CD4-positive, CD25-positive, alpha-beta regulatory T cell (primary cell): ENCODE measurements at places on chromosomes 7 and 10. TPM values are rescaled to one million over a fixed set of nuclear protein-coding genes. Genes with fewer than 3 reads are reported as not detected.

The HOXA1 gene
- 1.4 TPM for total RNA-seq

DNA sequence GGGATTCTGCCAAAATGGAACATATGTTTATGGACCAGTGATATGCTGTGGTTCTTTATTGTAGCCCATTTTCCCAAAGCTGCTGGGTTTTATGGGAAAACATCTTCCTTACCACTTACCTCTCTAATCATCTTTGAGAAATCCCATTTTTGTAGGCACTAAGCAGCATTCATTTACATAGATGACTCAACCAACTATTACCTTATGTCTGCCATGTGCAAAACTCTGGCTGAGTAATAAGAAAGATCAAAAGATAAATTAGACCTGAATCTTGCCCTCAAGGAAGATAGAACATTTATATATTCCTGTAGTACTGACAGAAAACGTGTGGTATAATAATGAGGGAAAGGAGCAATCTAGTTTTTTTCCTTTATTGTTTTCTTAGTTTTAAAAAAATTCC, 24.3 kb downstream of the CBLL1 start:
- H3K27me3 ChIP-seq: no peaks in the 10 kb centered on the region
- no peaks in the 10 kb centered on the region for H3K36me3 ChIP-seq
- no peak overlapping the region for H3K27ac ChIP-seq
- H3K4me1 ChIP-seq: peaks cover 4% of the 10 kb centered on the region
- no peak overlapping the region for H3K4me3 ChIP-seq

DNA sequence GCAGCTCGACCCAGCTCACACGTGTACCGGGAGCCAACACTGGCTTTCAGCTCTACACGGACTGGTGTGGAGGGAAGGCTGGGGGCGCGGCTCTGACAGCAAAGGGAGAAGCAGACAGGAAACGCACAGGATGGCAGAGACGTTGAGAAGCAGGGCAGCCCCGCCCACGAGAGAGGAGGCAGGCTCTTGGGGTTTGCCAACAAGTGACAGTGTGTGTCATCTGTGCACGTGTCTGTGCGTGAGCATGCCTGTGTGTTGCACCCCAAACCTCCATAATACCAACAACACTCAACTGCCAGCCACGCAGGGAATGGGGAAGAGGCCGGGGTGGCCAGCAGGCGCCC, 64.4 kb upstream of the PDGFA start:
- H3K27ac ChIP-seq: peak overlapping the region; percentile 93
- H3K4me1 ChIP-seq: peaks cover 28% of the 10 kb centered on the region

DNA sequence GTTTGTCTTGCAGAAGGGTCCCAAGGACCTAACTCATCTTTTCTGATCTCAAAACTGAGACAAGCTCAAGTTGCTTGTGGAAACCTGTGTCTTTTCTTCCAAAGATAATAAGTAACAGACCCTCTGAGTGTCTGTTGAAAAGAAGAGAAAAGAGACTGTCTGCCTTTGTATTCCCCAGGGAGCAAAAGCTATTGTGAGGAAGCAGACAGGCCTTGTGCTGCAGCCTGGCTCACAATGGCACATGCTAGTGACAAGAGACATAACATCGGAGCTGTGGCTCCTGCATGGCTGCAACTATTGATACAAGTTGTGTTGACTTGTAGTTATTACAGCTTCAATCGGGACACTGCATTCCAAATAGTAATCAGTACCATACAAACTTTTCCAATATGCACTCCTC, 202.9 kb downstream of the DKK1 start:
- H3K4me1 ChIP-seq: no peaks in the 10 kb centered on the region
- H3K36me3 ChIP-seq: no peaks in the 10 kb centered on the region
- DNase-seq: no peak

GRCh38 chr7:55078465-55079372, 59.9 kb downstream of the EGFR start:
- no peak for DNase-seq
- no peak overlapping the region for H3K4me3 ChIP-seq
- no peaks in the 10 kb centered on the region for H3K27me3 ChIP-seq
